ENCODE measurements at places on chromosomes 2 and 18. TPM values are rescaled to one million over a fixed set of nuclear protein-coding genes. Genes with fewer than 3 reads are reported as not detected.

Gene GPR55
- not detected for total RNA-seq

Gene FBLN7
- total RNA-seq: 4.4 TPM

Gene KCNS3
- 1.1 TPM for total RNA-seq

Gene PLEKHA3
- total RNA-seq: 14.9 TPM

Gene GALNT14
- not detected for total RNA-seq
